ENCODE measurements at places on chromosomes 13 and 19.

GRCh38 chr19:31515931-31516330 is 166.7 kb upstream of the TSHZ3 start:
- DNase-seq = no peak

DNA sequence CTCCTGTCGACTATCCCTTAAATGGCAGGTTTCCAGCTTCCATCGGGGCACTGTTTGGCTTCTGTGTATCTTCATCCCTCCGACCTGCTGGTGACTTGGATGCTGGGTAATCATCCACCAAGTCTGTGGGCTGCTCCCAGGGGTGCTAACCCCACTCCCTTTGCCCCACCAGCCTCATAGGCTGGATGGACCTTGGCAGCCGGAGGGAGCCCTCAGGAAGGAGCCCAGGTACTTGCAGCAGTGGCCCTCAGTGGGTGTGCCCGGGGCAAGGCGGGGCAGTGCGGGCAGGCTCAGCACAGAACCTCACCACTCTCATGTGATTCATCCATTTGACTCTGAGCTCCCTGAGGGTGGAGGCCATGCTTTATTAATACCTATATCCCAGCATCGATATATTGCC is 27.4 kb upstream of the TUBGCP3 start:
- no peak for DNase-seq

- DNase-seq = no peak
These were observed 3.5 kb upstream of the ADM5 start for GRCh38 chr19:49685845-49686332.

DNA sequence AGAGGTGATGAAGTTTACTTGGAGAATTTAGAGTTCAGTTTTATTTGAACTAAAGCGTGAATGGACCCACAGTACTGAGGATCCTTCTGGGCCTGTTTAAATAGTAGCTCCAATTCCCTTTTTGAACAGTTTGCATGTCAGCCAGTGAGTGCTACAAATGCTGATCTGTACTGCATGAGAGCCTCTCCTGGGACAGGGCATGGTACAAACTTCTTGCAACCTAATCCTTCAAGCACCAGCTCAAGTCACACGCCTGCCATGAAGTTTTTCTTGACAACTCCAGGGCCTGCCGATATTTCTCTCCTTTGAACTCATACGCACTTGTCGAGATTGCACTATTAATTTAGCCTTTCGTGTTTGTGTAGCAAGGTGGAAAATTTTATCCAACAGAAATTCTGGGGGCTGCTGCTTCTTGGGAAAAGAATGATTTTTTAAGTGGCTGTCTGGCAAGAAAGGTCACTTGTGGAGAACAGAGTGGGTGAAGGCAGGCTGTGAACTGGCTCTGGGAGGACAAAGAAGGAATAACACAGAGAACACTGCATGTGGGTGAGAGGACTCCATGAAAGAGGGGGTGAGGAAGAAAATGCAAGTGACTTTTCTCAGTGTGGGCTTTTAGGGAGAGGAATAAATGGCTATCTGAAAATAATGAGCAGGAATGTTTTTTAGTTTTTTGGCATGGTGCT is 192.5 kb downstream of the NDFIP2 start:
- DNase-seq = no peak

DNA sequence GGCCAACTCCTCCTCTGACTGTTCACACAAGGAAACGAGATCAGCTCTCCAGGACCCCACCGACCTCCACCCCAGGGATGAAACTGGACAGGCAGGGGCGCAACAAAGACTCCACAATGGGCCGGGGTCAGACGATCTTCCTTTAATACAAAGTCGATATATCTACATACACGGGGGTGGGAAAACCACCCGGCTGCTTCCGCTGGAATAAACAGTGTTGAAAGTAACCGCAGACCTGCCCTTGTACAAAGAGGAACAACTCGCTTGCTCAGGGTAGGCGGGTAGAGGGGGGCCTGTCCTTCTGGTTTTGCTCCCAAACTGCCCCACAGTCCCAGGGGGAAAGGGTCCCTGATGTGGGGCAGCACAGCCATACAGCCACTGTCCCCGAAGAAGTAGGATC is 135.2 kb downstream of the PTPRS start:
- DNase-seq = no peak

DNA sequence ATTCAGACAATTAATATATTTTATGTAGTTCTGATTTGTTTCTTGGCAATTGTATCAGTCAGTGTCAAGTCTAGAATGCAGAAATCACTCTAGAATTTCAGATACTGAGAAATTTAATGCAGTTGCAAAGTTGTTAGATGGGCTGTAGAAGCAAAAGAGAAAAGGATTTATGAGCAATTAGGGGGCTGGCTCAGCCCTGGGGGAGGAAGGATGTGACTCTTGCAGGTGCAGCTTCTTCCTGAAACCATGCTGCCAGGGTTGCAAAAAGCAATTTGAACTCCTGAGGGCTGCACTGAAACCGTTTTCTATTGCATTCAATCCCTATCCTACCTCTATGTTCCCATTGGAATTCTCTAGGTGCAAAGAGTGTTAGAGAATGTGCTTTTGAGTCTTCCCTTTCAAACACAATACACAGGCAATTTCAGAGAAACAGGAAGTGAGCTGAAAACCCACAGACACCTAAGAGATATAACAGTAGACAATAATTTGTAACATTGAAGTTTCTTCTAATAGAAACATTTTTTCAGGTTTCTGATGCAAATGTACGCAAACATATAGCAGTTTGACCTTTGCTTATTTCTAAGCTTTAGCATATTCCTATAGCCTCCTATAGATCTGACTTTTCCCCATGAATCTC is 814.7 kb upstream of the ATXN8OS start:
- no peak for DNase-seq

DNA sequence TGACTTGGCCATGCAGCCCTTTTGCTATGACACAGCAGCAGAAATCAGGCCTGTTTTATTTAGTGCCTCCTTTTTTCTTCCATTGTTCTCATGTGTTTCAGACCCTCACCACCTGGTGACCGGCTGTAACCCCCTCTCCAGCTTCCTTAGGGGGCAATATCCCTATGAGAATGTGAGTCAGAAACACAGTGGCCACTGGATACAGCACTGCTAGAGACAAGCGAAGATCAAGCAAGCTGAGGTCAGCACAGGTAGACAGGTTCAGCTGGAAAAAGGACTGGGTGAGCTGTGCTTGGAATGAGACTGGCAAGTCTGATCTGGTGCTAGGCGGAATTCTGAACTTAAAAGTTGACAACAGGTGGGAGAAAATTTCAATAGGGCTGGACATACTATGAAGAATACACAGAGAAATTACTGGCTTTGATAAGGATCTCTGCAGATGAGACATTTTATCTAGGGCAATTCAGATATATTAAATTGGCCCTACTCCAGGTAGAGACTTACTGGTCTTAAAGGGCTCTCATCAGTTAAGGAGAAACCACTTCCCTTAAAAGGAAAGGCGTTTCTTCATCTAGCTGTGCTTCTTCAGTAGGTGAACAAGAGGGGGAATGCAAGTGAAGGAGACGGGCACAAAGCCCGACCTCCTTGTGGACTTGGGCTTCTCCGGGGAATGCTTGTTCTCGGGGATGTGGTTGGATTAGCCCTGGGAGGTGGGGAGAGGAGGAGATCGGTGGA is 83.3 kb downstream of the ERCC5 start:
- DNase-seq = no peak

DNA sequence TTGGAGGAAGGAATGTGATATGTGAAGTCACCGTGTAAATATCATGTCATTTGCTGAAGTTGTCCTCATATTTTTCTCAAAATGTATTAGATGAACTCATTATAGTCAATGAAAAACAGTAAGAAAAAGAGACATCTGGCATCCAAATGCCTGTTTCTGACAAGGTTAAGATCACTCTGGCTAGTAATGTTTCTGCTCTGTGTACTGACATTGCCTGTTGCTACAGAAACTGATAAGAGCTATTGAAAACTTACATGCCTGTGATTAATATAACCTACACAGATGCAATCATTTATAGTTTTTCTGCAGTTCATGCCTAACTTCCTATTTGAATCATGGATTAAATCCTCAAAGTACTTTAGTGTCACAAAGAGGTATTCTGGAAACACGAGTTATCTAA is 249.8 kb downstream of the NBEA start:
- no peak for DNase-seq

GRCh38 chr13:62040806-62041205 is 625.2 kb upstream of the PCDH20 start:
- no peak for DNase-seq

DNA sequence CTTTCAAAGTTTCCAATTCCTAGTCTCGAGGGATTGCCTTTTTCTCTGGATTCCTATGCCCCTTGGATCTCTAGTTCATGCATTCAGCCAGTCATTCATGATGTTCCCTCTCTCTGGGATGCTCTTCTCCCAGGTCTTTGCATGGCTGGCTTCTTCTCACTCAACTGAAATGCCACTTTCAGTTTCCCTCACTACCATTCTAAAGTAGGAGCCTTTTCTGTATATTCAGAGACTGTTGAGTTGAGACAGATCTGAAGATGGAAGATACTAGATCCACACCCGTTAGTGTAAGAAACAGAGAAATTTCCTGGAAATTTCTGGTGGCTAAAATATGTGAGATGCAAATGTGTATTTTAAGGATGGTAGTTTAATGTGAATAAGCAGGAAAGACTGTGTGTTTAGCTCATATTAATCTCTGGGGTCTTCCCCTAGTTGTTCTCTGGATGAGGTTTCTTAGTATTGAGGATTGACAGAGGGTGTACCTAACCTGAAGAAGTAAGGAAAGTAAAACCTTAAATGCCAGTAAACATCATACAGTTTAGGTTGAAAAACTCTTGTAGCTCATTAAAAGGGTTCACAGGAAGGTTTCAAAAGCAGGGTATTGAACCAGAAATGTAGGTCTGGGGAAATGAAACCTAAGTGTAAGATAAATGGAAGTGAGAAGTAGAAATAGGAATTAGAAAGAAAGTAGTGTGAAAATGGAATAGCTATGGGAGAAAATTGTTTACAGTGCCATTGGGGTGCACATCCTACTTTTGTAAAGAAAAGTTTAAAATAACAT is 331.3 kb downstream of the NDFIP2 start:
- no peak for DNase-seq

- no peak for DNase-seq
These were observed 1.7 kb upstream of the ANKRD10 start for GRCh38 chr13:110916301-110917142.

DNA sequence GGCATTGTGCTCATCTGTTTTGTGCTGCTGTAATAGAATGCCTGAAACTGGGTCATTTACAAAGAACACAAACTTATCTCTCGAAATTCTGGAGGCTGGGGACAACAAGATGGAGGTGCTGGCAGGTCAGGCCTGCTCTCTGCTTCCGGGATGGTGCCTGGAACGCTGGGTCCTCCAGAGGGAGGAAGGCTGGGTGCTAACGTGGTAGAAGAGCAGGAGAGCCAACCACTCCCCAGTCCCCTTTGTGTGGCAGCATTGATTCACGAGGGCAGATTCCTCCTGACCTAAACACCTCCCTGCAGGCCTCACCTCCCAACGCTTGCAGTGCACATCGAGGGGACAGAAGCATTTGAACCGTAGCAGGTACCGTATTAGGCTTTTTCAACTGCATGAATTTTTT is 34.1 kb upstream of the TFDP1 start:
- no peak for DNase-seq

GRCh38 chr19:6890401-6890913 is 3.1 kb downstream of the ADGRE1 start:
- DNase-seq = no peak

DNA sequence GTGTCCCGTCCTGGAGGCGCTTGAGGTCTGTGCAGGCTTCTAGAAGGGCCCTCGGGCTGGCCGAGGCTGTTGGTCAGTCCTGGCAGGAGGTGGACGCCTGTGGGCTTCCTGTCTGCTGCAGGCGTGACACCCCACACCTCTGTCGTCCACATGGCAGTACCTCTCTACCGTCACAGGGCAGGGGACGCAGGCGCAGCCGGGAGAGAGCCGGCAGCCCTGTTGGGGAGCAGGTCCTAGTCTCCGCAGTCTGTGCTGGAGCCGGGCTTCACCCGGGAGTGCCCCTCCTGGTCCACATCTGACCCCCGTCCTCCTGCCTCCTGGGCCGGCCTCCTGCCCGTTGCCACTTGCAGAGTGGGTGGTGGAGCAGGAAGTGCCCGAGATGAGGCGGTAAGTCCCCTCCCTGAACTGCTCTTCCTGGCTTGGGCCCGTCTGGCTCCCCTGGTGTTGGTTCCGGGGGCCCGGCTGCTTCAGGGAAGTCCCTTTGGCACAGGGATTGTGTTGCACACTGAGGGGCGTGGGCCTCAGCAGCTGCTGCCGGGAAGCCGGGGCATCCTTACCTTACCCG is 106.0 kb downstream of the KDM4B start:
- DNase-seq = no peak

DNA sequence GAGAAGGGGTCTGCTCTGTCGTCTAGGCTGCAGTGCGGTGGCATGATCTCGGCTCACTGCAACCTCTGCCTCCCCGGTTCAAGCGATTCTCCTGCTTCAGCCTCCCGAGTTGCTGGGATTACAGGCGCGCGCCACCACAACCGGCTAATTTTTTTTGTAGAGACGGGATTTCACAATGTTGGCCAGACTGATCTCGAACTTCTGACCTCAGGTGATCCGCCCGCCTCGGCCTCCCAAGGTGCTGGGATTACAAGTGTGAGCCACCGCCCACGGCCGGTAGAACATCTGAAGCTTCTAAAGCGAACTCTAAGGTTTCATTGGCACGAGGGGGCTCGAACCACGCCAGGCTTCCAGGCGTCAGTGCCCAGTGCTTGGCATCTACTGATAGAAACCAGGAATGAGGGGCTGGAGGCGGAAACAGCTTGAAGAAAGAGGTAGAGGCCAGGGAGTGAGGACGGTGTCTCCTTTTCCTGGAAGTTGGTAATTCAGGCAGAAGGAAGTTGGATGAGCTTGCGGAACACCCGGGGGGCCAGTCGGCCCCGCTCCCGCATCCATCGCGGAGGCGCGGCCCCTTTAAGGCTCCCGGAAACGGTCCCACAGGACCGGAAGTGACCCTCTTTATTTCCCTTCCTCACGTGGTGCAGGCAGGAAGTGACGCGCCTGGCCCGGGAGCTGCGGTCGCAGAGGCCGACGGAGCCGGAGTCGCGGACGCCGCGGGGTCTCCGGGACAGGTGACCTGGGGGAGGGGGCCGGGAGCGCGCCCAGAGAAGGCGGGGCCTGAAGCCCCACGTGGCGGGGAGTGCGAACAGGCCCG is at the start of gene CCDC9:
TSS of gene CCDC9 (plus strand) at position 647 of the 814 bp plus-strand sequence. CDS start 1,876 bp downstream, outside the sequence.
- peak; percentile 99 for DNase-seq

GRCh38 chr19:49591731-49592485 is 926 bp downstream of the PRR12 start:
- peak; percentile 45 for DNase-seq

DNA sequence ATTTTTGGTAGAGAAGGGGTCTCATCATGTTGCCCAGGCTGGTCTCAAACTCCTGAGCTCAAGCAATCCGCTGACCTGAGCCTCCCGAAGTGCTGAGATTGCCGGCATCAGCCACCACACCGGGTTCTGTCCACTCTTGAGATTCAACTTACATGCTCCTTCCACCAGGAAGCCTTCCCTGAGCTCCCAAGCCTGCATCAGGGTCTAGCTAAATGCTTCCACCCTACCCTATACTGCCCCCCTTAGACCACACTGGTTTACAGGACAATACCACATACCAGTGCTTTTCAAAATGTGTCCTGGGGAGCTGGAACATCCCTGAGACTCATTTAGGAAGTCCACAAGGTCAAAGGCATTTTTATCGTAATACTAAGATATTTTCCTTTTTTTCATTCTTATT is 15.1 kb upstream of the CACNG8 start:
- no peak for DNase-seq

Data from NCI-H1105 treated with DMSO at 0.1 percent for 48 hours (cell line).